ENCODE measurements at places on chromosomes 4 and X.

GRCh38 chr4:123562994-123563750, 166.6 kb downstream of the SPRY1 start:
- no peak for DNase-seq

DNA sequence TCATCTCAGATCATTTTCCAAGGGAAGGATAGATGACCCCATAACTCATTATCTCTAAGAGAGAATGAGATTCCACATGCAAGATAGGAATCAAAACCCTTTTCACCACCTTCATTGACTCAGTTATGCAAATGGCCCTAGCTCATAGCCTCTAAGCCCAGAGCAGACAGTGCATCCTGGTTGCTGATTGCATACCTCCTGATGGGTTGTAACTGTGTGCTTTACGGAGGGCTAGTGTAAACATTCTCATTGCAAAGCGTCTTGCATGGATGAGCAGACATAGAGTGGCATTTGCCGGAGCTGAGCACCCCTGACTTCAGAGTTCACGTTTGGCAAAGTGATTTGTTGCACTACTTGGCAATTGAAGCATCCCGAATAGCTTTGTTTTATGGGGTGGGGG, 151.0 kb downstream of the VCX3A start:
- DNase-seq, result peak; percentile 60

- DNase-seq, result no peak
Measured at GRCh38 chr4:53480909-53481308, 103.5 kb downstream of the FIP1L1 start.

DNA sequence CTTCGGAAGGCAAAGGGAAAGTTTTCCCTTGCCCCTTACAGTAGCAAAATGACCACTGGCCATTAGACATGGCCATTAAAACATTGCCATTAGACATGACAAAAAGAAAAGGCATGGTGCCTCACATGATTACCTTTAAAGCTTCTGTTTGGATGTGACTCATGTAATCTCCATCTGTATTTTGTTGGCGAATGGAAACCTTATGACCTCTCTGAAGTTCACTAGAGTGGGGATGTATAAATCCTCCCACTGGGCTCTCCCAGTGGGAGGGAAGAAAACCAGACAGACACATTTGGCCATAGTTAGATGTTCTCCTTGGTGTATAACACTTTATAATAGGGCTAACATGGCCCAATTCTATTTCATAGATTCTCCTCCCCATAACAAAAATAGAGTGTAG, 152.6 kb downstream of the MAGEB17 start:
- DNase-seq, result no peak

DNA sequence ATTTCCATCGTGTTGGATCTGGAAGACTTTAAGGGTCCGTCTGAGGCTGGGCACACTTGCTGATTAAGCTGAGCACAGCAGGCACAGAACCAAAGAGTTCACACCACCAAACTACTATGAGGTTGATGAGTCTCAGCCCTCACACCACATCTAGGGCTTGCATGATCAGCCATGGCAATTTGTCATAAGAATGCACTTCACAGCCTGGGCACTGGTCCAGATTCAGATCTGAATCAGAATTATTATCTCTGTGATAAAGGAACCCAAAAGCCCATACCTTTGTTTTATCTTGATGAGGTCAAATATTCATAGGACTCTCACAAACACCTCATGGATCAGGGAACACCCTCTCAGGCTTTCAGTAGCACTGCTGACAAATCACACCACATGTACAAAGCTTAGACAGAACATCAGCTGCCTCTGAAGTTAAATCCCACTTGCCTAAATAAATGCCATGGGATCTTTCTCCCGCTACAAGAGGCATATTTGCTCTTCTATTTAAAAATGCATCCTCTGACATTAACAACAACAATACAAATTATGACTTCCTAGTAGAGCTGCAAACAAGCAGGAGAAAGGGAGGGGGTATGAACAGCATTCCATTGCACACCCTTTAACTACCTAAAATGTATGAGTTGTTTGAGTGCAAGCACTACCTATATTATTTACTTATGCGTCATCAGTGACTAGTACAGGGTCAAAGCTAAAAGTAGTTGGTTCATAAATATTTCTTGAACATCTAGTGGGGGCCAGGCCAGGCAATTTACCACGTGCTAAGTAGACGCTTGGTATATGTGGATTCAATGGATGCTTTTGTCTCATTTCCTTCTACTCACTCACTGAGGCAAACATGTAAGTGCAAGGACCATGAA, 186.3 kb upstream of the FGF13 start:
- no peak for DNase-seq

DNA sequence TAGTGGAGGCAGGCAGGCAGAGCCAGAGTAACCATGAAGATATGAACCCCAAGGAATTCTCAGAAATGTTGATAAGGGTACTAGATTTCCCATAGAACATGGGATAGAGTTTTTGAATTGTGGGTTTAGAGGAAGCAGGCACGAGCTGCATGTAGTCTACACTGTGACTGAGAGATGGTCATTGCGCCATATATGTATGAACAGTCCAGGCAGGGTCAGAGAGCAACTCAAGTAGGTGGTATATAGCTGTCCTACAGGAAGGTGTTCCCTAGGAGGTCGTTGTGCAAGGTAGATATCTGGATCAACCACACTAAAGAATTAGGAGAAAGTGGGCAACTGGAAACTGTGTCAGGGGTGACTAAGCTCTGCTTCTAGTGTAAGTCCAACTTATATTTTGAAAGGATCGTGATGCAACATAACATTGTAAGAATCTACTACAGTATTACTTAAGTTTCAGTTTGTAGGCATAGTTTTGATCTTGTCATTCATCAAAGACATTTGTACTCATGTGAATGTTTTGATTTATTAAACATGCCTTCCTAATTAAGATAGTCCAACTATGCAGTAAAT, 94.6 kb downstream of the HPGD start:
- DNase-seq, result no peak

DNA sequence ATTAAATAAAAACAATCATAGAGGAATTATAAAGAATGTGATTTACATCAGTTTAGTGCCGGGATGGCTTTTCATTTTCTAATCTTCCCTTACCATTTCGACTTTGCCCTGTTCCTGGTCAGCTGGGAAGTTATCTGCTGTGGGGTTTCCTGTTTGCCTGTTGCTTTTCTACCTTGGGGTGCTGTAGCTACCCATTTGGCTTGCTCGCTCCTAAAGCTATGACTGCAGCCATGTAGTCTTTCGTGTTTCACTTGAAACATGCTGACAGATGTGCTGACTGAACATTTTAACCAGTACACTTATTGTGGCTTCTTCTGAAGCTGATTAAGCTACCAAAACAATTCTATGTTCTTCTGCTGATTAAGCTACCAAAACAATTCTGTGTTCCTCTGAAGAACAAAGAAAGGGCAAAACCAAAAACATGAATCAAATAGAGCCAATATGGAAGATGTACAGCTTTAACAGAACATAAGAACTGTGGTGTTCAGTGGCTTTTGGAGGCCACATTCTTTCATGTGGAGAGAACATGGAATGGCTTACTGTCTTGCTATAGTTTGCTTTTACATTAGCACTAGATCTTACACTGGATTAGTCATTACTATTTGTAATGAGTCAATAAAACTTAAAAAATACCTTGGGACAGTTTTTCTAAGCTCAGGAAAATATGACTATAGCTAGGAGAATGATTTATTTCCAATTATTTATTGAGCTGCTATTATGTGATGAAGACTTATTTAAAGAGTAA, 440.4 kb downstream of the SPRY1 start:
- no peak for DNase-seq

DNA sequence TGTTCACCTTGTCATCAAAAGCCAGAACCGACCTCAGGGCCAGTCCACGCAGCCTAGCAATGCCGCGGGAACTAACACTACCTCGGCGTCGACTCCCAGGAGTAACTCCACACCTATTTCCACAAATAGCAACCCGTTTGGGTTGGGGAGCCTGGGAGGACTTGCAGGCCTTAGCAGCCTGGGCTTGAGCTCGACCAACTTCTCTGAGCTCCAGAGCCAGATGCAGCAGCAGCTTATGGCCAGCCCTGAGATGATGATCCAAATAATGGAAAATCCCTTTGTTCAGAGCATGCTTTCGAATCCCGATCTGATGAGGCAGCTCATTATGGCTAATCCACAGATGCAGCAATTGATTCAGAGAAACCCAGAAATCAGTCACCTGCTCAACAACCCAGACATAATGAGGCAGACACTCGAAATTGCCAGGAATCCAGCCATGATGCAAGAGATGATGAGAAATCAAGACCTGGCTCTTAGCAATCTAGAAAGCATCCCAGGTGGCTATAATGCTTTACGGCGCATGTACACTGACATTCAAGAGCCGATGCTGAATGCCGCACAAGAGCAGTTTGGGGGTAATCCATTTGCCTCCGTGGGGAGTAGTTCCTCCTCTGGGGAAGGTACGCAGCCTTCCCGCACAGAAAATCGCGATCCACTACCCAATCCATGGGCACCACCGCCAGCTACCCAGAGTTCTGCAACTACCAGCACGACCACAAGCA, 898 bp downstream of the UBQLN2 start:
- DNase-seq, result peak; percentile 66

DNA sequence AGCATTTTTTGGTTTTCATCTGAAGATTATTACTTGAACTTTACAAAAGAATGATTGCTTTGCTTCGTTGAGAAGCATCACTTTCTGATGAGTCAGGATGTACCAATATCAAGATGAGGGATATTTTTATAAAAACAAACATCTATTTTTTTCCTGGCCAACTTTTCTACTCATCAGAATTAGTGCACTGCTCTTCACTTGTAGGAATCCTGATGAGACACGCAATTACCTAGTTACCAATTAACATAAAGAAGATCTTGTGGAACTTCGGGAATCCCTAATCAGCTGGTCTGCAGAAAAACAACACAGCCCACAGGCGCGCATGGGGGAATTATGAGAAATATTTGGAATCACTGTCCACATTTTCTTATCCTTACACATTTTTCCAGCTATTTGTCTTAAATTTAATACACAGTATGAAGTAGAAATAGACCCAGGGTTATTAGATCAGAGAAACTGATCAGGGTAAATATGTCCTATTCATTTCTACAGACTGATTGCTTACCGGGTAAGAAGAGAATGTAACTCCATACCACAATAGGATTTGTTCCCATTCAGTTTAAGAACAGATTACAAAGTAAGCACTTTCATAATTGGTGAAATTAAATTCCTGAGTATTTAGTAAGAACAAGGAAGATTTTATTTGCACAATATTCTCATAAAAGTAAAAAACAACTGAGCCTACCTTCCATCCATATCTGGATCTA, 50.9 kb downstream of the MFAP3L start:
- DNase-seq, result no peak

DNA sequence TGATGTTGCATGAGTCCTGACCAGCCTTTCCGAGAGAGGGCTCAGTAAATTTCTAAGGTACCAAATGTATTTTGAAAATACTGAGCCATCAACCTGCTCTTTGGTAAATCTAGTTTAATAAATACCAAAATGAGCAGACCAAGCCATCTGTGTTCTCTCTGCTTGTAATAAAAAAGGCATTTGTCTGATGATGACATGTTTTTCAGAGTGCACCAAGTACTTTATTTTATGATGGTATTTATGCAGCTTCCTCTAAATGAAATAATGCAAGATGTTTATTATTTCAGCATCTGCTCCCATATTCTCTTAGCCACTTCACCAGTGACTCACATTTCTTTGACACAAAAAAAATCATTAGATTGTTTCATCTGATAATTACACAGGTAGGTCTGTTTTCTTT, 700.5 kb downstream of the TRIML1 start:
- no peak for DNase-seq

DNA sequence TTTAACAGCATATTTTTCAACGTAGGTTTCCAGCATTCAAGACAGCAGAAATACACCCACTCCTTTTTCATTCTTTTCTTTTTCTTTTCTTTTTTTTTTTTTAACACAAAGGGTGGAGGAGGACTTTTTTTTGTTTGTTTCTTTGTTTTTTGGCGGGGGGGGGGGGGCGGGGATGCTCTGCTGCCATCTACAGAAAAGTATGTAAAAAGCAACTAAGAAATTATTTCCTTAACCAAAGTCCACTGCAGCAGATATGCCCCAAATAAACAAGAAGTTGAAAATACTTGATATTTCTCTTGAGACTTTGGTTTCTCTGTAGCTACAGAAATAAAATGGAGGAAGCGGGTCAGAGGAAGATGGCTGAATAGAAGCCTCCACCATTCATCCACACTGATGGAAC, 63.2 kb upstream of the PBDC1 start:
- DNase-seq, result no peak

GRCh38 chr4:14254926-14255325, 627.4 kb upstream of the BOD1L1 start:
- no peak for DNase-seq

DNA sequence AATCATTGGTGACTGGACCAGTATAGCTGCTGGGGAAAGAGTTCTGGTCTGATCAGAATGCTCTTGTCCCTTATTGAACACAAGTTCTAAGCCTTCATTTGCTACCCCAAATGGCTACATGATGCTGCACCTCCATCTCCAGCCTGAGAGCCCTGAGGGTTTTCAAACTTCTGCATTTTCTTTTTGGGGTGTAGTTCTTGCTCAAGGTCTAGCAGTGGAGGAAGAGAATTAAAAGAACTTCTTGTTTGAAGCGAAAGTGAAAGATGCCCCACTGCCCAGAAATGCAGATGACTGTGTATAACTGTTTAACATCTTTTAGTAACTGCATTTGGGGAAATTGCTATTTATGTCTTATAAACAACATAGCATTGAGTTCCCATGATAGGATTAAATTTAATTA, 38.5 kb downstream of the LAMTOR3 start:
- no peak for DNase-seq

DNA sequence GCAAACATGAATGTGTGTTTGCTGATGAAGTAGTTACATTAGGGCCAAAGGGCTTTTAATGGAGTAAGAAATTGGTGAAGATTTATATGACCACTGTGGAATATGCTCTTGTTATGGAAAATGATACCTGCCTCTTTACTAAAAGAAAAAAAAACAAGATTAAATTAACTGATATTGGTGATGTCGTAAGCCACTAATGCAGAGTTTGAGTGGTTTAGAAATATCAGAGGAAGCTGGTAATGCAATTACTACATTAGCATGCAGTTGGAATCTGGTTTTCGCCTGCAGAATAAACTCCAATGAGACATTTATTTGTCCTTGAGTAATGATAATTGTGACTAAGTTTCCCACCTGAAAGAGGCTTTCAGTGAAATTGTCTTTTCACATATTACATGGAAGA, 597.9 kb downstream of the GALNTL6 start:
- DNase-seq, result no peak

DNA sequence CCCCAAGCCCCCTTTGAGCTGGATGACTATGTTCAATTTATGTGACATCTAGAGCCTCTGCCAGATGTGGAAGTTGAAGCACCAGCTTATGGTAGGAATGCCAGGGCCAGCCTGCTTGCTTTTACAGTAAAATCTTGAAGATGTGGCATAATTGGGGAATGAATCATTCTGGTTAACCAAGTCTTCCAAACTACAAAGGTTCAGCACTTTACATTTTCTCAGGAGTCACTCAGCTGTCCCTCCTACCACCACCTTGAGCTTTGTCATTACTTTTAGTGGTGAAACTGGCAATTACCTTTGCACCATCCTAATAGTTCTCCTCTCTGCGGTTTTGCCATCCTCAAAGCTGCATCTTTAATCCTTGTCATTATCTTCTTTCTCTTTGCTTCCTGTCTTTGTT, 172.2 kb downstream of the HS6ST2 start:
- DNase-seq, result no peak

DNA sequence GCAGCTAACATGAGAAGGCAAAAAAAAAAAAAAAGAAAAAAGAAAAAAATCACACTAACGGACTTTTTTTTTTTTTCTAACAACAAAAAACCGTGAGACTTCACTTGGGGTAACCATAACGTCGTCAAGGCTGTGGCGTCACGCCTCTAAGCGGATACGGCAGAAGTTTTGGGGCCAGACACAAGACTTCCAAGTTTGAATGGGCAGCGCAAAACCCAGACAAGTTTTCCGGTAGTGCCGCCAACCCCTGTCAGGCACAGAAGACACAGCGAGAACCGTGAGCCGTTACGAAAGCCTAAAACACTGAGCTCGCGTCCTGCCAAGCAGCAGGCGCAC, 556 bp upstream of the SMARCA5 start:
- DNase-seq, result no peak

Measured in NCI-H1092 treated with DMSO at 0.1 percent for 48 hours (cell line).